ENCODE measurements at places on chromosomes 1 and 21.

- DNase-seq, result no peak
Measured at GRCh38 chr1:6158181-6158580, 21.9 kb downstream of the CHD5 start.

DNA sequence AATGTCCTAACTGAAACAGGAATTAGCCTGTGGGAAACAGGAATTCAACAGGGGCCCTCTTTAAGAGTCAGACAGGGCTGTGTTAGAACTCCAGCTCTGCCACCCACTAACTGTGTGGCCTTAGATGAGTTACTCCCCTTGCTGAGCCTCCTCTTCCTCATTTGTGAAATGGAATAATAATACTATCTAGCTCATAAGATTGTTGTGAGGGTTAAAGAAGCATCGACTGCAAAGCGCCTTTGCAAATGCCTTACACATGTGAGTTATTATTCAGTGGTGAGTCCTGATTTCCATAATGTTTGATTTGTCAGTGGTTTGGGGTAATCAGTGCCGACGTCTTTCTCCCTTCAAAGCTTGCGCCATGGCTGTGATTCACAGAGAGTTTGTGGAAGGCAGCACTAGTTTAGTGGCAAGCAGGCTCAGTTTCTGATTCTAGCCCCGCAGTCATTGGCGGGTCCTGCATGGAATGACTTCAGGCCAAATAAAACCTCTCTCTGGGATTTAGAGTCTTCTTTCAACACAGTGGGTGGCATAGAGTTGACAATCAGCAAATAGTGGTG, 388.5 kb downstream of the PLPP3 start:
- DNase-seq, result peak; percentile 70

- DNase-seq, result no peak
Measured at GRCh38 chr1:173502104-173502503, 25.0 kb downstream of the PRDX6 start.

DNA sequence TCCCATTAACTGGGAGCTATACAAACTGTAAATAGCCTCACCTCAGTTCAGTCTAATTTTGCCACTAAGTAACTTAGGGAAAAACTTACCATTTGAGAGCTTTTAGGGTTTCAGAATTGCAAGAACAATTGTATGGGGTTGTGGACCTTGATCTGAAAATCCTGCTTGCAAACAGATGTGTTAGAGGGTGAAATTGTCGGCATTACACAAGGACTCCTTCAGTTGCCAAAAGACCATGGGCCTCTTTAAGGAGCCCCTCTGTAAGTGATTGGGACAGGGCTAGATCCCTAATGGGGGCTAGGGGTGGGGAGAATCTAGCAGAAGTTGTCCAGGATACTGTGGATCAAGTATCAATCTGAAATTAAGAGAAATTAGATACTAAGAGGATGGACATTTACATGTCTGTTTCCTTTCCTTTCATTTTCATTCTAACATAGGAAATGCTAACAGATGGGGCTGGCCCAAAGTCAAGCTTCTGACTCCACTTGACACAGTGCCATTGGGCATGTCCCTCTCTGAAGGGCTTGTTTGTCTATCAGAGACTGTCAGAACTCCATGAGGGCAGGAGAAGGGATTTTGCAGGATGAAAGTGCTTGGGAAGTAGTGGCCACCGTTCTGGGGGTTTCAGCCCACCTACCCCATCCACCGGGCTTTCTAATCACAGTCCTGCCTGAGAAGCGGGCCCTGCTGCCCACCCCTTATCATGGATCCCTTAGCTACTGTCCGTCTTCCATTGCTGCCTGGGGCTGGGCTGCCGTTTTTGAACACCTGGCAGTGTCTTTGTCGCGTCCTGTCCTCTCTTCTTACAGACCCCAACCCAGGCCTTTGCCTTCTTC, 54.7 kb downstream of the STUM start:
- DNase-seq, result peak; percentile 30

GRCh38 chr1:23664837-23665795, 26.5 kb upstream of the RPL11 start:
- no peak for DNase-seq

DNA sequence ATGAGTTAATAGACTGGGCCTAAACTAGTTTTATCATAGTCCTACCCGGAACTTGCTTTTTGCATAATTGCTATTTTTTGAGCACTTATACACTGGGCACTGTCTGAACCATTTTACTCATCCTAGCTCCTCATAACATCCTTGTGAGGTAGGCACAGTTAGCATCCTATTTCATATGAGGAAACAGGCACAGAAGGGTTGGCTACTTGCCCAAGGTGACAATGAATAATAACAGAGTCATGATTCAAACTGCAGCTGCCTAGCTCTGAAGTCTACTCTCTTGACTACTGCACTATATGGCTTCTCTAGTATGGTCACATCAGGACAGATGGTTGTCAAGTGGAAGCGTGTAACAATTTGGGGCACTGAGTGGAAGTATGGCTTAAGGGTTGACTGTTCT, 18.2 kb upstream of the RC3H1 start:
- DNase-seq, result peak; percentile 24

DNA sequence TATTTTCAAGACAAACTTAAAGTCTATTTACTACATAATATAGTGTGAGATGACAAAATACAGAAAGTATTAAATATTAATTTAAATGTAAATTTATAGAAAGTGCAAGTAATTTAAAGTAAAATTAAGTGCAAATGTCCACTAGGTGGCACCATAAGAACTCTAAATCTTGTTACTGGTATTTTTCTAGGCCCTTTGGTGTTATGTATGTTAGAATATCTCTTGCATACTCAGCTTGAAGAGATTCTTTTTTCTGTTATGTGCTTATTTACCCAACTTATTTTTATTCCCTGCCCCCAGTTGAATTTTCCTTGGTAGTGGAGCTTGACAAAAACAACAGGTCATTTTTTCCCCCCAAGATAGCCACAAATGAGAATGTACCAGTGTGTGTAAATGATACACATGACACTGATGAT, 71.5 kb downstream of the RPS6KC1 start:
- DNase-seq, result no peak

GRCh38 chr1:13628711-13629110, 45.1 kb downstream of the PDPN start:
- DNase-seq, result no peak

DNA sequence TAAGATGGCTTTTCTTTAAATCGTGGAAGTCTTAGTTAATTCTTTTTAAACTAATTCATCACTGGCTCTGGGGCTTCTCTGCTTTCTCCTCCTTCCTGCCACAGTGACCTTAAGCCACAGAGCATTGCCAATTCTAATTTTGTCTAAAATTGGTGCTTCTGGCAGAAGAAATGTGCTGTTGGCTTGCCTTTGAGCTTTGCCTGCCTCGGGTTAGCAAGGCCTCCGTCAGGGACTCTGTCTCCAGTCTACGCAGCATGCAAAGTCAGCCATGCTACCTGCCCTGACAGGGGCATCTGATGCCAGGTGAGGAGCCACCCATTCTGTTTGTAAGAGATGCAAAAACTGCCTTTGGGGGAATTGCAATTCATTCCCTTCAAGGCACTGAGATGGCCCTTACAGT, 25.2 kb downstream of the CLDN14 start:
- DNase-seq, result no peak

GRCh38 chr1:1664941-1665814, 6.4 kb upstream of the CDK11B start:
- no peak for DNase-seq

DNA sequence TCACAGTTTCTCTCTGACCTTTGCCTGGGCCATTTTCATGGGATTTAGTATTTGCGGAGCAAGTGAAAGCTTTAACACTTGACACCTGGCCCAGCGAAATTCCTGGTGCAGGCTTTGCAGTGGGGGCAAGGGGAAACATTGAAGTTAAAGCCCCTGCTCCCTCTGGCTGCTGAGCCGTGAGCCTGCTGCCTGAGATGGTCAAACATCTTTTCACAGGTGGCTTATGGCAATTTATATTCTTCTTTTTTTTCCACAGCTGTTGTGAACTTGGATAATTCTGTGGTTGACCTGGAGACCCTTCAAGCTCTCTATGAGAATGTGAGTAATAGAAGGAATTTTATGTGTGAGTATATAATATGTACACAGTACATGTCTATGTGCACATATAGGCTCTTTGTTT, 202.9 kb downstream of the FMN2 start:
- DNase-seq, result no peak

GRCh38 chr1:33762109-33762830, 101.6 kb upstream of the HMGB4 start:
- DNase-seq, result peak; percentile 64

DNA sequence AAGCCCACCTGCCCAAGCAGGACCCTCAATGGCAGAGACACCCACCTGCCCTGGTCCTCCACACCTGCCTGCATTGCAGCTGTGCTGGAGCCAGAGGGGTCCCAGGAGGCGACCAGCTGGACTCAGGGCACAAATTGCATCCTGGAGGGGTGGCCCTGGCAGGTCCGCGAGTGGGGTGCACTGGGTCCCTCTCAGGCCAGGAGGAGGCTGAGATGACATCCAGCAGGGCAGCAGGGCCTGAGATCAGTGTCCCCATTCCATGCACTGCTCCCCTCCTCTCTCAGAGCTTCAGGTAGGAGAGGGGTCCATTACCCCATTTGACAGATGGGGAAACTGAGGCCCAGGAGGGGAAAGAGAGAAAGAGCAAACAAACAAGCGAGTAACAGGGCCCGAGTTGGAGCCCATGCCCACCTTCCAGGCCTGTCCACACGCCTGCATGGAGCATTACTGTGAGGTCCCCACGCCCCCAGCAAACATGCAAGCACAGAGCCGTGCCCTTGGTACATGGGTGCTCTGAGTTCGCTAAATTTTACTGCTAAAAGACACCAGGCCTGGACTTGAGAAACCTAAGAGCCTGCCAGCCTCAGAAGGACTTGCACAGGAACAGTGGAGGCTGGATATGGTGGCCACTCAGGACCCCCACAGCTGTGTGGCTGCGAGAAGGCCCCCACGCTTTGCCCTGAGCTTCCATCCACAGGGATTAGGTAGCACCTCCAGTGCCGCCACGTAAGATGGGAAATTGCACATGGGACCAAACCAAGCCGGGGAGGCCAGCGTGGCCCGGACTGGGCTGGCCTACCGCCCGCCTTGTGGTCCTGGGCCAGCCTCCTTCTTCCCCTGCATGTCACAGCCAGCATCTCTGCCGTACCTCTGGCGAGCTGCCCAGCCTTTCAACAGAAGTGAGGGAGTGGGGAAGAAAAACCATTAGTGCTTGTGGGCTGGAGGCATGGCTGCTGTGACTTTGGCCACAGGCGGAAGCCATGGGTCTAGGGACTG, 7.4 kb downstream of the WNT3A start:
- DNase-seq, result no peak

GRCh38 chr1:46133181-46133658, 791 bp upstream of the PIK3R3 start:
- no peak for DNase-seq

DNA sequence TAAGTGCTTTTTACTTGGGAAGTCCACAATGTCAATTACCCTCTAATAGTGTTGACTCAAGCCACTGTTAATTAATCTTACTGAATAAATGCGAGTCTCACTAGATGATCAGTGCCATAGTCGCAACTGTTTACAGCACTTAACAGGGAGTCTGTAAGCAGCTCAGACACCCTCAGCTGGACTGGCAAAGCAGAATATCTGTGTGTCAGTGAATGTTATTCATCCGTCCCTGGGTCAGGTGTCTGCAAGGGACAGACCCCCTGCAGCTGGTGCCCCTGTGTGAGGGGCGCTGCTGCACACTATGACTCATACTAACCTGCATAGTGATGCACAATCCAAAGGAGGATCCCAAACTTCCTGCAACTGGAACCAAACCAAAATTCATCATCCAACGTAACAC, 306.5 kb downstream of the HHIPL2 start:
- no peak for DNase-seq

DNA sequence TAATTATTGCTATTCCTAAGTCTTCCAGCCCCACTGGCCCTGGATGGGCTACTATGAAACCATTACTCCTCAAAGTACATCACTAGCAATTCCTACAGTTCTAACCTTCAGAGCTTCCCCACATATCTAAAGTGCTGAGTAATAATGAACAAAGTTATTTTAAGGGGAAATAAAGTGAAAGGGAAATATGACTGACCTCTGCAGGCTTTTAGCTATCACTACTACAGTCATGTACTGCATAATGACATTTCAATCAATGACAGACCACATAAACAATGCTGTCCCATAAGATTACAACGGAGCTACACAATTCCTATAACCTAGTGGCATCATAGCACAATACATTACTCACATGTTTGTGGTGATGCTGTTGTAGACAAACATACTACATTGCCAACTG, 32.5 kb upstream of the ASPM start:
- DNase-seq, result no peak

DNA sequence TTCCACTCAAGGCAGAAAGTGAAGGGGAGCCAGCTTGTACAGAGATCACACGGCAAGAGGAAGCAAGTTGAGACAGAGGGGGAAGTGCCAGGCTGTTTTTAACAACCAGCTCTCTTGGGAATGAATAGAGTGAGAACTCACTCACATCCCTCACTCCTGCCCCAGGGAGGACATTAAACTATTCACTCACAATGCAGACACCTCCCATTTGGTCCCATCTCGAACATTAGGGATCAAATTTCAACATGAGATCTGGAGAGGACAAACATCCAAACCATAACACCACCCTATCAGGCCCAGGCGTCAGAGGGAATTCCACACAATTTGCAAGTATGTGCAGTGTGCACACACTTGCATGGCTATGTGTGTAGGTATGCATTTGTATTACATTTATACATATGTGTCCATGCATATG, 62.7 kb downstream of the DMAP1 start:
- no peak for DNase-seq

DNA sequence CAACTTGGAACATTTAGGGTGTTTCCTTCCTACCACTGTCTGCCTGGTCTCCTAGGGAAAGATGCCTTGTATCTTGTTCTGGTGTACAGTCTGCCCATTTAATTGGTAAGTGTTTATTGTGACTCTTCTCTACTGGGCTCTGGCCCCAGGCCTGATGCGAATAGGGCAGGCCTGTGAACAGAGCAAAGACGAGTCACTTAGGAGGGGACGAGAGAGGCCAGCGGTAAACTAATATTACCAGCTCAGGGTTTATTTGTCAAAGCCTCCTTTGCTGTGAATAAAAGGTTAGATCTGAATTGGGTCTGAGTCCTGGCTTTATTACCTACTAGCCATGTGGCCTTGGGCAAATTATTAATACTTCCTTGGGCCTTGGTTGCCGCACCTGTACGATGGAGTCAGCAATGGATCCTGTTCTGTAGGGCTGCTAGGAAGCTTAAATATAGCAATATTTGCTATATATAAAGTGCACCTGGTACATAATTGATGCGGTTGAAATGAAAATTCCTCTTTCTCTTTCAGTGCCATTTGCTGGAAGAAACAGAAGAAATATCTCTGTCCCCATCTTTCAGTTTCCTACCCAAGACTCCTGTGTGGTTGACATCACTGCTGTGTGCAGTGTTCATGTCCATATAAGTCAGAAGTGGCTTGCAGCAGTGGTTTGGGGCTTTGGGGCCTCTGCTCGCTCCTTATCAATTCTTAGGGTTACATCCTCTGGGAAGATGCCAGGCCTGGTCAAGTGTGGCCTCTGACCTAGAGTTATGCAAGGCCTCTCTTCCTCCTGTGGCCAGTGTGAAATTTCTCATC, 32.4 kb downstream of the MAPKAPK2 start:
- DNase-seq, result no peak

- no peak for DNase-seq
Measured at GRCh38 chr1:17212009-17212408, 7.1 kb downstream of the PADI1 start.

GRCh38 chr1:170068923-170069322, 5.6 kb downstream of the KIFAP3 start:
- DNase-seq, result no peak

GRCh38 chr1:118340928-118341910, 156.2 kb upstream of the SPAG17 start:
- DNase-seq, result no peak

- no peak for DNase-seq
Measured at GRCh38 chr1:3631320-3632260, 6.8 kb downstream of the TPRG1L start.

GRCh38 chr1:88612773-88613172, 71.3 kb upstream of the PKN2 start:
- no peak for DNase-seq
